NCI-H2227 treated with DMSO at 0.1 percent for 48 hours (cell line): ENCODE measurements at places on chromosomes 7 and 10.

- DNase-seq = no peak
Observed at GRCh38 chr7:134422008-134422407, 36.9 kb downstream of the AKR1B1 start.

DNA sequence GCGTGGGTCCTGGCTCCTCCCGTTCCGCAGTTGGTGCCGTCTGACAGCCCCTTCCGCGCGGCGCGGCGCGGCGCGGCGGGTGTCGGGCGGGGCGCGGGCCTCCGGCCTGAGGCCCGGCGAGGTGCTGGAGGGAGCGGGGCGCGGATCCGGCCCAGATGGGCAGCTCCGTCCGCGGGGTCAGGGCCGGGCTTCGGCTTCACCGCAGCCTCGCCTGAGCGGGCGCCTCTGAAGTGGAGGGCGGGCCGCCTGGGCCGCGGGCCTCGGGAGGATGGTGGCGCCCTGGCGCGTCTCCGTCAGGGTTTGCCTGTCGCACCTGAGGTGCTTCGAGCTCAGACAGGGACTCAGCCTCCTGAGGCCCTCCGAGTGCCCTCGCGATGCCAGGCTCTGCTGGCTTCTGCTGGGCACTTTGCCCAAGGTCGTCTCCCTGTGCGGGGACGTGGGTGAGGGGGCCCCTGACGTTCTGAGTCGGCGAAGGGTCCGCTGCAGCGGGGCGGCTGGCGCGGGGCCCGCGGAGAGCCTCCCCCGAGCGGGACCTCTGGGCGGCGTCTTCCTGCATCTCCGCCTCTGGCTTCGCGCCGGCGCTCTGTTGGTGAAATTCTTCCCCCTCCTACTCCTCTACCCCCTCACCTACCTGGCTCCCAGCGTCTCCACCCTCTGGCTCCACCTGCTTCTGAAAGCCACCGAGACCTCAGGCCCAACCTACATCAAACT lies 473 bp downstream of the ADCK2 start:
- no peak for DNase-seq

- DNase-seq = no peak
Observed at GRCh38 chr7:44568771-44569560, 4.7 kb downstream of the DDX56 start.

GRCh38 chr7:141704112-141704511 lies 2.1 kb upstream of the DENND11 start:
- no peak for DNase-seq

GRCh38 chr7:40327873-40328272 lies 193.1 kb downstream of the SUGCT start:
- DNase-seq = no peak

GRCh38 chr7:2373124-2373556 lies 18.5 kb downstream of the EIF3B start:
- DNase-seq = no peak

DNA sequence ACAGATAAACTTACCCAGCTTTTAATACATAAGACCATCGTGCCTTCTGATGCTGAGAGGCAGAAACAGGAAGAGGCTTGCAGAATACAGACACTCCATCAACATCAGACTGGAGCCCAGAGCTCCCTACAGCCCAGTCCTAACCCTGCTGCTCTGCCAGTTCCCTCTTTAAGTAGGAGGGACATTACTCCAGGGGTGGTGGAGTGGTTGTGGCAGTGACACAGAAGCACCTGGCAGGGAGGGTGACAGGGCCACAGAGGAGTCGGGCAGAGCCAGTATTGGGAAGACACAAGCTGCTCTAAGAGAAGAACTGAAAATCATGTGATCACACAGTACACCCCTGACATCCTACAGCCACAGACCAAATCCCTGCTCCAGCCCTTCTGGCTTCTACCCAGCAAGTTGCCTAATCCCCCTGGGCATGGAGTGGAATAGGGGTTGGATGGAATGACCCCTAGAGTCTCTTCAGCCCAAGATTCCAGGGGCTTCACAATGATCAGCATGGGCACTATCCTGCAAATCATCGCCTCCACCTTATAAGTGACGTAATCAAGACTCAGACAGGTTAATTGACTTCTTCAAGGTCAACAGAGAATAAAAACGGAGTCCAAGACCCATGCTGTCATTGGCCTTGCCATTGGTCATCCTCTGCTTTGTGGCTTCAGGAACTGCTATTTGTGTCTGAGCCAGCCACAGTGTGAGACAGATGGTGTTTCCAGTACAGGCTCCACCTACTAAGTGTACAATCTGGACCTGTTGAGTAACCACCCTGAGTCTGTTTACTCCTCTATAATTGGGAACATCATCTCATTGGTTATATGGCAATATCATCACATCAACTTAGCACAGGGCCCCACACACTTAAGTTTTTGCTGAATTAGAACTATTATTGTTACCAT lies 61.1 kb upstream of the ZMIZ1 start:
- DNase-seq = no peak

DNA sequence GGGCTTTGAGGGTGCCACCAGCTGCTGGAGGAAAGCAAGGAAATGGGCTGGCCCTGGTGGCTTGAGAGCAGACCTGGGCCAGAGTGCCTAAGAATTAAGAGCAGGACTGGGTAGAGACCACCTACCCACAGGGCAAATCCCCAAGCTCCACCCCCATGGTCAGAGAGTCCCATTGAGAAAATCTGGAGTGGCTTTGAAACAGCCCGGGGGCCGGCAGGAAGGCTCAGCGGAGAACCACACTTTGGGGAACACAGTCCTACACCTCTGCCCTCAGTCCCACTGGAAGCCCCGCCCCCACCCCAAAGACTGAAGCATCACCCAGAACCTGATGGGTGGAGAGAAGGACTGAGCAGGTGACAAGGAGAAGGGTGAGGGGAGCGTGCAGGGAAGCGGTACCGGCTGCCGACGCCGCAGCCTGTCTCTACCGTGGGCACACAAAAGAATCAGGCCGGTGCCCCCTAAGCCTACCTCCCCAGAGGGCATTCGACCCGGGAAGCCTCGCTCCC lies 3.6 kb downstream of the SMARCD3 start:
- DNase-seq = no peak

- no peak for DNase-seq
Observed at GRCh38 chr10:132455441-132455971, 58.5 kb downstream of the PWWP2B start.

DNA sequence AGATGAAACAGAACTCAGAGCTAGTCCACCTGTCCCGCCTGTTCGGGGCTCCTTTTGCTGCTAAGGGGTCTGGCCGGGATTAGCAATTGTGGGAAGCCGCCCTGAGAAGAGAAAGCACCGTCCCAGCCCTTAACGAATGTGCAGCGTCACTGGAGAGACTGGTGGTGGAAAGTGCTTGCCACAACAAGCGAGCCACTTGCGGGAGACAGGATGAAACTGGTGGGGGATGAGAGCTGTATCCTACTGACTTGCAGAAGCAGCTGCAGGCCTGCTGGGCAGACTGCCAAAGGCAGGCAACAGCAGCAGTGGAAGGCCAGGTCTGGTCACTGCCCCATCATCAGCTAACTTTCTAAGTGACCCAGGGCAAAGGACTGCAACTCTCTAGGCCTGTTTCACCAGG lies 95.4 kb downstream of the FAM53B start:
- DNase-seq = peak; percentile 16

- DNase-seq = no peak
Observed at GRCh38 chr10:91537614-91538383, 95.1 kb downstream of the PPP1R3C start.

GRCh38 chr10:78600740-78601139 lies 468.0 kb upstream of the ZMIZ1 start:
- DNase-seq = no peak

DNA sequence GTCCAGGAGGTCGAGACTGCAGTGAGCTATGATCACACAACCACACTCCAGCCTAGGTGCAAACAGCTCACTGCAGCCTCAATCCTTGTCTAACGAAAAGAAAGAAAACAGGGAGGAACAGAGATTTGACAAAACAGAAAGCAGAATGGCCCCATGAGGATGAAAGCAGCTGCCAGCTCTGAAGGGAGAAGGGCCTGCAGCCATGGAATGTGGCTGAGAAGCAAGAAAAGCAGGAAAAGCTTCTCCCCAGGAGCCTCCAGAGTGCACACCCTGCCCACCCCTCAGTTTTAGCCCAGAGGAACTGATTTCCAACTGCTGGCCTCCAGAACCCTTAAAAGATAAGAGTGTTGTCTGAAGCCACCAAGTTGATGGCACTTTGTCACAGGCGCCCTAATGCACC lies 13.0 kb downstream of the ESYT2 start:
- no peak for DNase-seq

DNA sequence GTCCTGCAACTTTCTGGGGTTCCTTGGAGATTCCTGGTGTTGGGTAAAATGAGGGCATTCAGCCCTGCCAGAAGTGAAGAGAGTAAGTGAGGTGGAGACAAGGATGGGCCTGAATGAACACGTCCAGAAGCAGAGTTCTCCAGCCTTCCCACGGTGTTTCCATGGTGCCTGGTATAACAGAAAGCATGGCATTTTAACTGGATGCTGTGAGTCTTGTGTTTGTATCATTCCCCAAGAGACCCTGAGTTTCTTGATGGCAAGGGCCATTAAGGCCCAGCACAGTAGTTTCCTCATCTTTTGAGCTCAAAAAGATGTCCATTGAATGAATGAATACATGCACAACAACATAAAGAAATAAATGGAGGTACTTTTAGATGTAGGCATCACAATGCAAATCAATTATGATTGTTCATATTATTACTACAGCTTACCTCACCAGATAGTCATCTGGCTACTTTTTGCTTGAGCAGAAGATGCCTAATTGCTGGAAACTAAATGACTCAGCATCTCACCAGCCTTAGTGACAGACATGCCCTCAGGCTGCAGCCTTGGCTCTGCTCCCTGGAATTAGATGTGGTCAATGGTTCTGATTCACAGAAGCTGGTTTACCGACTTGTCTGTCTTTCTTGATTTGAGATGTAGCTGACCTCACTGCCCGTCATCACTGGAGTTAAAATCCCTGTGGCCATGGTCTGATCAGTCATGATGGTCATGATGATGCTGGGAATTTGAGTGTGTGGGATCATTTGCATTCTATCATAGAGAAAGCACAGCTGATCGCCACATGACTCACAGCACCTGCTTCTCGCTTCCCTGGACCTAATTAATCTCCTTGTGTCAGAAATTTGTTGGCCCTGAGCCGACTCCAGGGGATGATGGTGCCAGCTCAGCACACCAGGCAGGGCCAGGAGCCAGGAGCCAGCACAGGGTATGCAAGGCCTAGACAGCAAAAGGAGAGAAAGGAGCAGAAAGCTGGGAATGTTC lies 83.9 kb downstream of the CXCL12 start:
- no peak for DNase-seq

- DNase-seq = no peak
Observed at GRCh38 chr7:94228223-94228622, 166.5 kb upstream of the COL1A2 start.

- DNase-seq = no peak
Observed at GRCh38 chr10:22651276-22651980, 63.0 kb downstream of the PIP4K2A start.

DNA sequence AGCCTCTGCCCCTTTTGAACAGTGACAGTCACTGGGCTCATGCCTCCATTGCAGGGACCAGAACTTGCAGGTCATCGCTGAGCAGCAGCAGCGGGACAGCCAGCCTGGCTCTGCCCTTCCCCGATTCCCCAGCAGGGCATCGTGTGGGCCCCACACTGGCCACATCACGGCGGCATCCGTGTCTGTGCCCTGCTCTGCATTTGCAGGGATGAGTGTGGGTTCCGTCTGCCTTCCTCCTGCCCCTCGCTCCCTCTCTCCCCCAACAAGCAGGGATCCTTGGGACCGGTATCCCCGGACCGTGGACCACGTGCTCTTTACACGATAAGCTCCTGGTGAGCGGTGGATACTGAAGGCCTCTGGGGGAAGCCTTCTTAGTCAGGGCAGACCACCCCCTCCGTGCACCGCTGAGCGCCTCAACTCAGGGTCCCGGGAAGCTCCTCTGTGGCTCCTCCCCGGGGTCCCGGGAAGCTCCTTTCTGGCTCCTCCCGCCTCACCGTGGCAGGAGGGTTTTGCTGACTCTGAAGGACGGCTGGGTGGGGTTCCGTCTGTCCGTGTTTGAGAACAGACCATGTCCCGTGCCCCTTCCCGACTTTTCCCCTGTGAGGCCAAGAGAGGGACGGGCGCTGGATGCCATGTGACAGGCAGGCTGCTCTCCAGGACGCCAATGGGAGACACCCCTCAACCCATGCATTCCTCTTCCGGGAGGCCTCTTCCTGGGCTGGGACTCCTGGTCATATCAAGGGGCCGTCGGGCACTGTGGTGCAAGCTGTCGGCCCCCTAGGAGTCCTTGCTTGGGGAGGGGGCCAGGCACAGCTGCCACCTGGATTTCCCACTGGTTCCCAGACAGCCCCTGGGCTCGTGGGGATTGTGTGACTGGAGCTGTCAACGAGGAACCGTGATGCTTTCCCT lies 23.5 kb upstream of the NKX6-2 start:
- no peak for DNase-seq

- DNase-seq = no peak
Observed at GRCh38 chr7:71238581-71239295, 106.8 kb downstream of the GALNT17 start.

DNA sequence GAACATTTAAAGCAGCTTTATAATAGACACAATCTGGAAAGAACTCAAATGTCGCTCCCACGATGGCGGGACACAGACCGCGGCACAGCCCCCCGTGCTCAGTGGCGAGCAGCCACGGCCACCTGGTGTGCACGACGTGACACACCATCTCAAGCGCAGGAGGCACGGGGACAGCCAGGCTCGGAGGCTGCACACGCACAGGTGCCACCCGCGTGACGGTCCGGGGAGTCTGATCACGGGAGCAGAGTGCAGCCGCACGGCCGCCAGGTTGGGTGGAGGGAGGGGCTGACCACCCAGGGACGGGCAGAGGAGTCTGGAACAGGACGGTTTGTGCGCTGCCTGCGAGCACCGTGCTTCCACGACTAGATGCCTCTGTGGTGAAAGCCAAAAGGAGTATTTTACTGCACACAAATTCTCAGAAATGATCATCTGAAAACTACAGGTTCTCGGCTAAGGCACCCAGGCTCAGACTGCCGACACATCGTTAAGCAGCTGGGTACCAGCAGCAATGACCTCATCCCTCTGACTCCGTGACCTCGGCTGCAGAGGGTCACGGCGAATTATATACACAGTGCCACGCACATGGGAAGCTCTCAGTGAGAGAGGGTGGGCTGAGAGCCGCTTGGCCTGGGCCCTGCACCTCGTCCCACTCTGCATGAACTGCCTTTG lies 7.5 kb upstream of the GPER1 start:
- DNase-seq = no peak

DNA sequence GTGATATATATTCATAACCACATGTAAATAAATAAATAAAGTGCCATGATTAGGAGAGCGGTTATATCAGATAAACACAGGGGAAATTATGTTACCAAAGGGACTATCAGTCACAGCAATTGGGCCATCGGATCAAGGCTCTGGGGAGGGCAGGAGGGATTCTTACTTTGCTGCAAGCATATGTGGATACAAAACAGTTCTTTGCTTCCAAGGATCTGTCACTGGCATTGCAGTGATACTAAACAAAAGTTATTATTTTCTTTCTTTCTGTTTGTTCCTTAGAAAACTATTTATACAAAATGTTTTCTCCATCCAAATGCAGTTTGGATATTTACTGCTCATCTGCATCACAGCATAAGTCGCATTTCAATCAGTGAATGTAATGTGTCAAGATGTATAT lies 188.4 kb upstream of the MGMT start:
- DNase-seq = no peak

- DNase-seq = no peak
Observed at GRCh38 chr7:143299840-143300239, 11.7 kb downstream of the CASP2 start.

- no peak for DNase-seq
Observed at GRCh38 chr10:103474077-103474476, 5.0 kb downstream of the CALHM3 start.
